ENCODE measurements at places on chromosomes 11 and 22.
A peak's percentile ranks its signal among the peaks of the same experiment; 100 is the strongest.

- H3K27ac ChIP-seq, result no peak overlapping the region
- peaks cover 25% of the 10 kb centered on the region for H3K4me1 ChIP-seq
- H3K27me3 ChIP-seq, result no peaks in the 10 kb centered on the region
- no peak overlapping the region for H3K4me3 ChIP-seq
- DNase-seq, result no peak
- H3K36me3 ChIP-seq, result peaks cover 6% of the 10 kb centered on the region
Observed at GRCh38 chr11:114077482-114078305, 18.2 kb downstream of the ZBTB16 start.

DNA sequence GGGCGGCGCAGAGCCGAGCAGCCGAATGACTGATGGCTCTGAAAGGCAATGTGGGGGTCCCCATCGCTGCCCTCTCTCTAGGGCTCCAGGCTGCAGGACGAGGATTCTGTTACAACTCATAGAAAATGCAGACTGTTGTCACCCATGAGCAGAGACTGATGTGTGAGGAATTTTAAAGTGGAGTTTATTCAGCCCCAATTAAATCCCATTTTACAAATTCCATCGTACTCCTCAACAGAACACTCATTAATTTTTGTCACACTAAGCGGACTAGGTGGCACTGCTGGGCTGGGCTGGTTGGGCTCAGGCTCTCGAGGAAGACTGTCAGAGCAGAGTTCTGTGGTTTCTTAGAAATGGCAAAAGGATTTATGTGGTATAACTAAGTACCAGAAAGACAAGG, 102.6 kb upstream of the SPON1 start:
- no peaks in the 10 kb centered on the region for H3K4me1 ChIP-seq
- H3K36me3 ChIP-seq, result no peaks in the 10 kb centered on the region
- peaks cover 6% of the 10 kb centered on the region for H3K27me3 ChIP-seq

DNA sequence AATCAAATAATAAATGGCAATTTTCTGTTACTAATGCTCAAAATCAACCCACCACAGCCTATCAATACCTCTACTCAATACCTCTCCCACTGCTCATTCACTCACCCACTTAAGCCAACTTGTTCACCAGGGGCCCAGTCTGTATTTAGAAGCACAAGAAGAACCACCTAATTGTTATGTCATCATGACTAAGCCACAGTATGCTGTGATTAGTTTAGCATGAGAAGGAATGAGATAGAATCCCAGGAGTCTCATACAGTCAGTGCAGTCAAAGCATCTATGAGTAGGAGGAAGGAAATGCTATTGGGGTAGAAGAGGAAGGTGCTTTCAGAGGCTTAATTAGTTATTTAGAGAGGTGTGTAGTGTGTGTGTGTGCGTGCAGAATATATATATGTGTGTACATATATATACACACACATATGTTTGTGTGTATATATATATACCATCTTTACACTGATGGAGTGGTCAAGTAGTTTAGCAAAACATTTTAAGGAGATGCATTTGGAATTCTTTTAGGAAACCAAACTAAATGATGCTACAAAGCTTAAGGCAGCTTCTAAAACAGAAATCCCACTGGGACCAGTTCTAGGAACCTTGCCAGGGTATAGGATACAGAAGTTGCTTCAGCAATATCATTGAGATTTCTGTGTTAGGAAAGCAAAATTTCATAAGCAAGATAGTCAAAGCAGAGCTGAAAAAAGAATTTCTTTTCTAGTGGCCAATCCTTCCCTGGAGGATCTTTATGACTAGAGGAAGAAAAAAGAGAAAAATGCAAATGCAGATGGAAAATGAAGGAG, 27.5 kb downstream of the KCNA4 start:
- no peak for DNase-seq
- no peak overlapping the region for H3K4me3 ChIP-seq
- H3K27me3 ChIP-seq, result no peaks in the 10 kb centered on the region
- H3K4me1 ChIP-seq, result no peaks in the 10 kb centered on the region
- H3K27ac ChIP-seq, result no peak overlapping the region
- H3K36me3 ChIP-seq, result no peaks in the 10 kb centered on the region

DNA sequence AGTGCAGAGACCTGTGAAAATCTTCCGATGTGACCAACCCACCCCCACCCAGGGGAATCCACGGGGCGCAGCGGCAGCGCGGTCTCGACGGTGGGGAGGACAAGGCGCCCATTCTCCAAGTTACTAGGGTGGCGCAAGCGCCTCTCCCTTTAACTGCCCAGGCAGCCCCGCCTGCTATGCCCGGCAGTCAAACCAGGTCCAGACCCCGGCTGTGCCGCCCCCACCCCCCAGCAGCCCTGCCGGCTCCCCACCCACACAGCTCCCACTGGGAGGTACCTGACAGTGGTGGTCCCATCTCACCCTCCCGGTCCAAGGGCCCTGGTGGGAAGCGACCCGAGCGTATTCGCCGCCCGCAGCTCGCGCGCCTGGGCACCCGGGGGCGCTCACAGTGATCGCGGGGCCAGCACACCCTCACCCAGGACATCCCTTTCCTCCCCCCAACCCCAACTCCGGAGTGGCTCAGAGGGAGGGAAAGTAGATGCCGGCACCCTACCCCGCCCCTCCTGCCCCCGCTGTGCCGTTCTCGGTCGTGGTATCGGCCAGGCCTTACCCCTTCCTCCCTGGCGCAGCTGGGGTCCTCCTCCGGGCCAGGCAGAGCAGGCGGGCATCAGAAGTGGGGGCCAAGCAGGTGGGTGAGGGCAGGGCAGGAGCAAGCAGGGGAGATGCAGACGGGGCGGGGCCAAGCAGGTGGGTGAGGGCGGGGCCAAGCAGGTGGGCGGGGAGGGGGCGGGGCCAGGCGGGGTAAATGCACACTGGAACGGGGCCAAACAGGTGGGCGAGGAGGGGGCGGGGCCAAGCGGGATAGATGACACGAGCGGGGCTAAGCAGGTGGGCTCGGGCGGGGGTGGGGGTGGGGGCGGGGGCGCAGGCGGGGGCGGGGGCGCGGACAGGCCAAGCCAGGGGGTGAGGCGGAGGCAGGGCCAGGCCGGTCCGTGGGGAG, at the start of gene TRPM5:
TSS of gene TRPM5 (minus strand) at position 634 of the 940 bp plus-strand sequence. CDS start 21,478 bp downstream, outside the sequence.
- DNase-seq, result peak; percentile 52
- no peaks in the 10 kb centered on the region for H3K4me1 ChIP-seq
- H3K4me3 ChIP-seq, result peak within 1 kb of the TSS; percentile 46
- no peaks in the 10 kb centered on the region for H3K36me3 ChIP-seq

DNA sequence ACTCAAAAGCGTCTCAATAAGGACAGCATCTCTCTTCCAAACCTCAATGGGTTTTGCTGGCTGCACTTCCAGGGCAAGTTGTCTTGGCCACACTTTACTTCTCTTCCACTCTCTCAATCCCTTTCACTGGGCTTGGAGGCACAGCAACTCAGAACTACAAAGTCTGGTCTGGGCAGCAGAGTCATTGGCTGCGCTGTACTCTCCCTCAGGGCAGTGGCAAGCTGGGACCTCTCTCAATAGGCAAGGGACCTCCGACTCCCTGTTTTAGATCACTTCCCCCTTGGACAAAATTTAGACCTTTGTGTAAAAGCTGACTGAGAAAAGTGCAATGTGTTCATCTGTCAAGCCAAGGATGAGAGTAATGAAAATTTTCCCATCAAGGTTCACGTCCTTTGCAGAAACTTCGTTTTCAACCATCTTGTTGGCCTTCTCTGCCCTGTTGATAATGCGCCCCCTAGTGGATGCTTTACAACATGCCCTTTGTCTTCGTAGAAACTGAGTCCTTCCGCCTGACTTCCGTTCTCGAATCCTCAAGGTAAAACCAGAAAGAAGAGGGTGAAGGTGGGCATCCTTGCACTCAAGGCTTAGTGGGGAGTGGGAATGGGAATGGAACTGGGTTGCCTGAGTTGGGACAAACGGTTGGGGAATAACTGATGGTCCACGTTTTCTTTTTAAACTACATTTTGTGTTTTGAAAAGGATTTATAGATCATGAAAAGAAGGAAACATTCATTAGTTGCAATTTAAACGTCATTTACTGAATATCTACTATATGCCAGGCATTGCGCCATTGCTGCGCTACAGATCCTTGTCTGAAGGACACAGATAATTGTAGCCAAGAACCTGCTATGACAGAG, 99.1 kb downstream of the CD44 start:
- H3K4me3 ChIP-seq, result no peak overlapping the region
- DNase-seq, result no peak
- H3K36me3 ChIP-seq, result no peaks in the 10 kb centered on the region
- H3K4me1 ChIP-seq, result peaks cover 24% of the 10 kb centered on the region

GRCh38 chr11:36364551-36365325, 68.7 kb downstream of the PRR5L start:
- DNase-seq, result no peak
- peak overlapping the region; percentile 95 for H3K27ac ChIP-seq
- H3K36me3 ChIP-seq, result no peaks in the 10 kb centered on the region
- H3K4me1 ChIP-seq, result peaks cover 38% of the 10 kb centered on the region
- no peak overlapping the region for H3K4me3 ChIP-seq
- no peaks in the 10 kb centered on the region for H3K27me3 ChIP-seq

DNA sequence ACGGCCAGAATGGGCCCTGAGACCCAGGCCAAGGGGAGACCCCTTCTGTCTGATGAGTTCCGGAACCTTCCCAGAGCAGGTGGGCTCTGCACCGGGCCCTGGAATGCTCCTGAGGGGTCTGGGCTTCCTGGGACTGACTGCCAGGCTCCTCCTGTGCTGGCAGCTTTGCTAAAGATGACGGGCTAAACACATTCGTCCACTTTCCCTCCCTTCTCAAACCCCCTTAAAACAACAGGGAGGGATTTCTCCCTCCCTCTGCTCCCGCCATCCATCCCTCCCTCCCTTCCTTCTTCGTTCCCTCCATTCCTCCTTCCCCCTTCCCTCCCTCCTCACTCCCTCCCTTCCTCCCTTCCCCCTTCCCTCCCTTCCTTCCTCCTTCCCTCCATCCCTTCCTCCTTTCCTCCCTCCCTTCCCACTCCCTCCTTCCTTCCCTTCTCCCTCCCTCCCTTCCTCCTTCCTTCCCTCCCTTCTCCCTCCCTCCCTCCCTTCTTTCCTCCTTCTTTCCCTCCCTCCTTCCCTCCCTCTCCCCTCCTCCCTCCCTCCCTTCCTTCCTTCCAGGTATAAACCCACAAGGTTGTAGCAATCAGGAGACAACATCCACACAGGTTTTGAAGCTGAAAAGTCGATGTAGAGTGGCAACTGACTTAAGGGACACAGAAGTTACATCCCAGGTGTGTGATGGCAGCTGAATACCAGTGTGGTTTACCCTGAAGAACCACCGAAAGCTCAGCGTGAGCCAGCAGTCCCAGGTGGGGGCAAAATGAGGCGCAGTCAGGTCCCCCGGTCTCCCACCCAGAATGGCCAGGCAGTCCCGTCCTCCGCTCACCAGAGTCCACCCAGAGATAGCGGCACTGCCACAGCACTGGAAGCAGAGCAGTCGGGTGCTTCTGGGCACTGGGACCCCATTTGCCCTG, 18.8 kb upstream of the MGAT3 start:
- no peaks in the 10 kb centered on the region for H3K27me3 ChIP-seq
- no peak for DNase-seq
- no peaks in the 10 kb centered on the region for H3K4me1 ChIP-seq
- no peak overlapping the region for H3K4me3 ChIP-seq
- no peak overlapping the region for H3K27ac ChIP-seq
- H3K36me3 ChIP-seq, result no peaks in the 10 kb centered on the region

DNA sequence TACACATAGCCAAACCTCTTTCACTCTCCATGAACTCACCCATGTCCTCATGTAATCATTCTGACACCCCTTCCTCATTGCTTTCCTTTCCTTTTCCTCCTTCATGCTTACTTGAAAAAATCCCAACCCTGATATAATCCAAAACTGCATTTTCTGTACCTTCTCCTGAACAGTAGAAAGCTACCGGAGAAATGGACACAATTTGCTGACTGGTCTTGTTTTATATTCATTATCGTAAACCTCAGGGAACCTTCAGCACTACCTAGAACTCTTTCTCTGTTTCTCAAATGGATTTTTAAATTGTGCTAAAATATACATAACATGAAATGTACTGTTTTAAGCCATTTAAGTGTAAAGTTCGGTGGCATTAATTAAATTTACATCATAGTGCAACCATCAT, 996.9 kb downstream of the NTM start:
- H3K4me3 ChIP-seq, result no peak overlapping the region
- H3K36me3 ChIP-seq, result no peaks in the 10 kb centered on the region
- peaks cover 28% of the 10 kb centered on the region for H3K27me3 ChIP-seq
- H3K4me1 ChIP-seq, result no peaks in the 10 kb centered on the region
- H3K27ac ChIP-seq, result no peak overlapping the region

DNA sequence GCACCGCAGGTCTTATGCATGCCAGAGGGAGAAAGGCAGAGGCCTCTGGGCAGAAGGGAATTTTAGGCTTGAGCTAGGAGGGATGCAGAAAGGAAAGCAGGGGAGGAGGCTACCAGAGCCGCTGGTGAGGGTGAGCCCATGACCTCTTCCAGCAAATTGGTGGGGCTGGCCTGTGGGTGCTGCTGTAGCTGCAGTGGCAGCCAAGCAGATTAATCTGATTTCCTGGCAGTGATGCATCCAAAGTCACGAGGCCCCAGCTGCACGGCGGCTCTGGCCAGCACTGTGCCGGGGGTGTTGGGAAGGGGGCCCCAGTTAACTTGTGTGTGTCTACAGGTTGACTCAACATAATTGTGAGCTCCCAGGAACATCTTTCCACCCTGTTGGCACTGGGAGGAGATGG, 41.4 kb upstream of the B3GAT1 start:
- no peak overlapping the region for H3K27ac ChIP-seq
- no peak overlapping the region for H3K4me3 ChIP-seq
- no peaks in the 10 kb centered on the region for H3K36me3 ChIP-seq

DNA sequence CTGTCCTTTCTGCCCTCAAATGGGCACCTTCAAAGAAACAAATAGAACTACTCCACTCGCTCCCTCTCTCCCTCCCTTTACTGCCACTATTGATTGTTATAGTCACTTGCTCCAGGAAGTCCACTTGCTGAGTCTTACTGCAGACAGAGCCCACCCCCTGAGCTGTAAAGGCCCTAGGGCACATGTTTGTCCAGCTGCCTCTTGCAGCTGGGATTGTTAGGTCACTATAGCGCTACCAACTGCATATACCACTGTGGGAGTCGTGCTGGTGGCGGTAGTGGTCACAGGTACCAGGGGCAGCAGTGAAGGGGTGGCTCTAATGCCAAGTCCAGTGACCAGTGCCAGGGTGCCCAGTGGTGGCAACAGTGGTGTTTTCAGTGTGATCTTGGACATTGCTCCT, 4.4 kb upstream of the SREBF2 start:
- H3K4me3 ChIP-seq, result no peak overlapping the region
- no peak overlapping the region for H3K27ac ChIP-seq
- H3K4me1 ChIP-seq, result peaks cover 9% of the 10 kb centered on the region
- no peak for DNase-seq

- no peak for DNase-seq
- no peak overlapping the region for H3K27ac ChIP-seq
- H3K27me3 ChIP-seq, result no peaks in the 10 kb centered on the region
- no peak overlapping the region for H3K4me3 ChIP-seq
- no peaks in the 10 kb centered on the region for H3K36me3 ChIP-seq
- H3K4me1 ChIP-seq, result no peaks in the 10 kb centered on the region
Observed at GRCh38 chr11:127693686-127694085, 693.1 kb upstream of the KIRREL3 start.

All from RWPE2 (cell line).